NCI-H1417 treated with DMSO at 0.1 percent for 48 hours (cell line): ENCODE measurements at places on chromosomes 2 and 18.

DNA sequence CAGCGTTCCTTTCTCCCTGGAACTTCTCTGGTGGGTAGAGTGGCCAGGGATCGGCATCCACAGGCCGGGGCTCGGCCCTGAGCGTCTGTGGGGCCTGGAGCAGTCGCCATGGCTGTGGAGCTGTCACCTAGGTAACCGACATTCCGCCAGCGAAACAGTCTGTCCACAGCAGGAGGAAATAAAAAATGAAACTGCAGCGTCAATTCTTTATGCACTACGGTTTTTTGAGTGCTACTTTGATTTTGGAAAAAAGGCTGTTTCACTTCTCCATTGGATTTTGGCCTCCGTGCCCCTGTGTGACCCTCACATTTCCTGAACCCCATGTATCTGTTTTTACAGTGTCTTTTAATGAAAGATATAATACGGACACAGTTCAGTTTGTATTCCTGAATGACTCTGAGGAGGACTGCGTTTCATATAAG is 163.4 kb downstream of the LDLRAD4 start:
- no peak for DNase-seq

DNA sequence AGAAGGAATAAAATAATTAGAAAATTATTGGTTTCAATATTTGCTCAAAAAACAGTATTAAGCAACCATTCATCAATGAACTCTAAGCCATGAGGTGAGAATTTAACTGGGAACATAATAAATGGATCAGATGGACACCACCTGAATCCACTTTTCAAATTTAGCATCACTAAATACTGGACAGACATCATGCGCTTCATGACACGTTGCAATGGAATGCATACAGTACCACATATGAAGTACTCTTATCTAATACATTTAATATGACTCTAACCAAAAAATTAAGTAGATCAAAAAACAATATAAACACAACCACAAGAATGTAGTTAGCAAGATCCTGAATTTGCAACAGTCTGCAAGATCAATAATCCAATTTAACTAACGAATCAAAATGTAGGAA is 76.6 kb downstream of the COBLL1 start:
- DNase-seq: no peak

DNA sequence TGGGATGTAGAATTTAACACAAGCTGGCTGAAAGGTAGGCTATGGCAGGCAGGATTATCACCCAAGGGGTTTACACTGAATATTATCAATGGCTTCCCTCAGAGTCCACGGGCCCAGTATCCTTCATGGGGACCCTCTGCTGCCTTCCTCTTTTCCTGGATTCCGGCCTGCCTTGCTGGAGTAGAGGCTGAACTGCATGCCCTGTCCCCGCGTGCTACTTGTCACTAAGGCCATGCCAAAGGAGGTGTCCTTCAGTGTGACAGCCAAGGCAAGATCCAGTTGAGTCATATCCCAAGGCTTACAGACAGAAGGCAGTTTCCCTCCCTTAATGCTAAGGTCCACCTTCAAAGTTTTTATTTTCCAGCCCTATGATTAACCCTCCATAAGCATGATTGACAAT is 156.3 kb downstream of the CYP26B1 start:
- DNase-seq: no peak

GRCh38 chr2:174856447-174856846 is 92.2 kb upstream of the CHRNA1 start:
- DNase-seq: no peak

- DNase-seq: no peak
These were observed 195.0 kb downstream of the TNS1 start for GRCh38 chr2:217807753-217808152.

DNA sequence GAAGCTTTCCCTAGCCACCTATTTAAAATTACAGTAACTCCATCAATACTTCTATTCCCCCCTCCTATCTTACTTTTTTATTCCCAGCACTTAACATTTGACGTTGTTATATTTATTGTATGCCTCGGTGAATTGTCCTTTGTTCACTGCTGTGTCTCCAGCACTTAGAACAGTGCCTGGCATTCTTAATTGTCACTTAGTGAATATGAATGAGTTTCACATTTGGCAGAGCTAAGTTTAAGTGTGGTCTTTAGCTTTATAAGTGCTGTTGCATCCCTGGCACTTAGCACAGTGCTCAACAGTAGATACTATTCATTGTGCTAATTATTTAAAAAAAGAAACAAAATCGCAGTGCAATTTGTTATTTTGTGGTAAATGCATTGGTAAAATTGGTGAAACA is 1.7 kb downstream of the RMP24 start:
- DNase-seq: no peak
